ENCODE measurements at places on chromosomes 11 and 22.

GRCh38 chr11:9802291-9802861 lies 138.5 kb downstream of the SWAP70 start:
- DNase-seq, result no peak

DNA sequence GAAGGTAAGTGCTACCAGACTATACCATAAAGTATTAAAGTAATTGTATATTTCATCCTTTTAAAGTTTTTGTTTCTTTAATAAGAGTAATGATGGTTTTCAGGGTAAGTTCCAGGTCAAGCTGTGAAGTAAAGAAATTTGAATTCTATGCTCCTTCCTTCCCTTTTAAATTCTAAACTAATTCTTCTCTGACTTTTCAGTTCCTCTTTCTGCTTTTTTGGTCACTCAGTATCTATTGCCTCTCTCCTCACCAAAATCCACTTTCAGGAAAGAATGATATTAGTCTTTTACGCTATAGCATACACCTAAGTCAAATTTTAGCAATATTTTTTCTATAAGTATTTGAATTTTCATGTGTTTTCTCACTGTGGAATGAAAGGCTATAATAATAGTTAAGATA lies 8.2 kb downstream of the MMP8 start:
- no peak for DNase-seq

GRCh38 chr22:27144321-27144720 lies 486.9 kb downstream of the MIAT start:
- DNase-seq, result no peak

DNA sequence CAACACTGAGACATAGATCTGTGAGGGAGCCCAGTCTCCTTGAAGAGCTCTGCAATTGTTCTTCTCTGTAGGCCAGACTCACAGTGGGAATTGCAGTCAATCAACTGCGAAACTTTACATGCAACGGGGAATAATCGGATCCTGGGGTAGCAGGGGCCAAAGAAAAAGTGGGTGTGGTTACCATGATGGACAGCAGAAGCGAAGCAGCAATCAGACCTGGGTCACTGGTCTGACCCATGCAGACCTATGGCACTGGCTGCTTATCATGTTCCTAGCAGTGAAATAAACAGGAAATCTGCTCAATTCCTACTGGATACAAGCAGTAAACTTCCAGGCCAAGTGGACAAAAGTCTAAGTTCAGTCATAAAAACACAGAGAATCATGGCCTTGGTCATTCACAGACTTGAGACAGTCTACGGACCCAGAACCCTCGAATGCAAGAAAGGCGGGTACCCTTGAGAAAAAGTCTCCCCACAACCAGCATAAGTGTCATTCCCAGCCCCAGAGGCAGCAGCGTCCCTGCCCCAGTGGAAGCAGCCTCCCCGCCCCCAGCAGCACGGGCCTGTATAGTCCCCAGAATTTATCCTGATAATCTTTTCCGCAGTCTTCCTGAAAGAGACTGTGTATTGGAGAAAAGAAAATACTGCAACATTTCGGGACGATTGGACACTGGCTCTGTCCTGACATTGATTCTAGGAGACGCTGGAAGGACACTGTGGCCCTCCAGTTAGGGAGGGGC lies 34.6 kb downstream of the ASCL2 start:
- DNase-seq, result no peak

DNA sequence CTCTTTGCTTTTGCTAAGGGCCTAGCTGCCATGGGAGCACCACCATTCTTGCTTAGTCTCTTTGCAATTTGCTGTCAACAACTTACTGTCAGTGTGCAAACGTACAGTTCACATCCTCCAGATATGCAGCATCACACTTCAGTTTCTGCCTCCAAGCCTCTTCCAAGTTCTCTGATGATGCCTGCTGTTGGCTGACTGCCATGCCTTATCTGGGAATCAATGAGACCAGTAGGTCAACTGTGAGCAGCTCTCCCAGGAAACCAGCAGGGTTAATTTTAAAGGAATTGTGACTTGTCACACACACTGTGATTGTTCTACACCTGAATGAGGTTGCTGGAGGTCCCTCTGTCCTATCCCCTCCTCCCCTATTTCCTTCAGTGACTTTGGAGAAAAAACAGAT lies 56.0 kb downstream of the COPB1 start:
- DNase-seq, result no peak

- DNase-seq, result no peak
Measured at GRCh38 chr22:20435436-20436306, 2.0 kb downstream of the SCARF2 start.
